Liver (tissue), 10 donors: ENCODE measurements at places on chromosomes 11 and 22. TPM values are rescaled to one million over a fixed set of nuclear protein-coding genes. Genes with fewer than 3 reads are reported as not detected.

SELENOH gene
- 129 TPM for polyA plus RNA-seq

DNA sequence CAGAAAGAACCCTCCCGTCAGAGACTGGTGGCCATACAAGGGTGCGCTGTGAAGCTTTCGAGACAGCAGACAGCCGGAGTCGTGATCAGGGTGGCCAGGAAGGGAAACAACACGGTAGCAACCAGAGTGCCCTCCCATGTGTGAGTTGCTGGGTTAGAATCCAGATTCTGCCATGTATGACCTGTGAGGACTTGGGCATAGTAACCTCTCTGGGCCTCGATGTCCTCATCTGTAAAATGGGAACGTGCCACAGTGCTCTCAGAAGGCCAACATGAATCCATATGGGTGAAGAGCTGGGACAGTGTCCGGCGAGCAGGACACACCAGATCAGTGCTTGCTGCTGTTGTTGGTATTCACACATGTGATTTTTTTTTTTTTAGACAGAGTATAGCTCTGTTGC is 7.6 kb upstream of the FGF3 start:
- no peak for DNase-seq

DNA sequence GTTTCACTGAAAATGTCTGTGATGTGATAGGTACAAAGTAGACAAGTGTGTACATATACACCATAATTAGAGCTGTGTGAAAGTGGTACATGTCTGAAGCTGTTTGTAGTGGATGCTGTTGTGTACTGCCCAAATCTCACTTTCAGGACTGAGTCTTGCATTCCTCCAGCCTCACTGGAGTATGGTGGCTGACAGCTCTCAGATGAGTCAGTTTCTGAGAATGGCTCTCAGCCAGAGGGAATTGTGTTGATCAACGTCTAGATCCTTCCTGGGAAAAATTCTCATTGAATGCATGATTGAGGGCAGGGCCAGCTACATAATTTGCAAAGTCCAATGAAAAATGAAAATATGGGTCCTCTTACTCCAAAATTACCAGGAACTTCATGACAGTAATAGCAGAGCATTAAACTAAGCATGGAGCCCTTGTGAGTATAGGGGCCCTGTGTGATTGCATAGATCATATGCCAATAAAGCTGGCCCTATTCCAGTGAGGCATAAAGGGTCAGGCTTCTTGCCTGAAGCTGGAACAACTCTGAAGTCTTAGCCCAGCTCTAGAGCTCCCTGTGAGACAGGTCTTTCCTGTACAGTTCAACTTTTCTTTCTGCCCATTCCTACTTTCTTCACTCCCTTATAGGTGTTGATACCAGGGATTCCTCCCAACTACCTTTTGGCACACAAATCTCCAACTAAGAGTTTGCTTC is 10.8 kb upstream of the CYP2R1 start:
- DNase-seq = no peak

UBQLNL gene
- 0.03 TPM for polyA plus RNA-seq

NAV2 gene
- polyA plus RNA-seq = 10.1 TPM

DNA sequence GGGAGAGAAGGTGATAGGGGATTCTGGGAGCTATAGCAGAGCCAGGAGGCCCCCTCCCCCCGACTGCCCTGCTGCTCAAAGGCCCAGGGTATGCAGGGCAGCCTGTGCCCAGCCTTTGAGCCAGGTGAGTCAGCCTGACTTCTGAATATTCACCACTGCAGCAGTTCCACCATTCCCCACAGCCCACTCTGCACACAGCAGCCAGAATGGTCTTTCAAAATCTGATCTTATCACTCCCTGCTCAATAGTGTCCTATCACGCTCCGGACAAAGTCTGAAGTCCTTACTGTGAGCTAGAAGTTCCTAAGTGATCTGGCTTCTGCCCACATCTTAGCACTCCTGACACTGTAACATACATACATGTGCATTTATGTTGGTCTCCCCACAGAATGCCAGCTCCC is 111.7 kb downstream of the BUD13 start:
- DNase-seq = no peak

DNA sequence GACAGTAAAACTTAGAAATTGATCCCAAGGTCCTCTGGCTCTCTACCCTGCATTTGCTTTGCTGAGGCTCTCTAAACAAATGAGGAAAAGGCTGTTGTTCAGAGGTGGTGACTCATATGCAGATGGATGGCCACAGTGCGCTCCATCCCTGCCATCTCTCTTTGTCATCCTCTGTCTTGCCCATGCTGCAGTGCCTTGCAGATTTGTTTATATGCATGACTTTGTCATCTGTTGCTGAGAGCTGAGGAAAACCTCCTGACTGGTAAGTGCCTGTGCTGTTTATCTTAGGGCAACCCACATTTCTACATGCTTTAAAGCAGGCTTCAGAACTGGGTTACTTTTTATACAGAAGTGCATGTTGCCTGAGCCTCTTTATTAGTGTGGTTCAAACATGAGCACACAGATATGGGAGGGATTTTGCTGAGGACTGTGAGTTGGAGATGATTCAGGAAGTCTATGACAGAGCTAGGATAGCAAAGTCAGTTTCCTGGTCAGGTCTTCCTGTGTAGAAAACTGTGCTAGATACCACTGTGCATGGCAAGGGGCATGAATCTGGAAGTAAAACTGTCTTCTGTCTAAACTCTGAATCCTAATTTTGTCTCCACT is 57.4 kb downstream of the JAM3 start:
- DNase-seq = no peak

BBS1 gene
- polyA plus RNA-seq = 4.2 TPM

GRCh38 chr11:61949169-61950034 is 749 bp upstream of the BEST1 start:
- DNase-seq = no peak

- DNase-seq = no peak
Observed at GRCh38 chr11:35735411-35735810, 72.8 kb downstream of the TRIM44 start.

HMBS gene
- polyA plus RNA-seq = 32.2 TPM

DNA sequence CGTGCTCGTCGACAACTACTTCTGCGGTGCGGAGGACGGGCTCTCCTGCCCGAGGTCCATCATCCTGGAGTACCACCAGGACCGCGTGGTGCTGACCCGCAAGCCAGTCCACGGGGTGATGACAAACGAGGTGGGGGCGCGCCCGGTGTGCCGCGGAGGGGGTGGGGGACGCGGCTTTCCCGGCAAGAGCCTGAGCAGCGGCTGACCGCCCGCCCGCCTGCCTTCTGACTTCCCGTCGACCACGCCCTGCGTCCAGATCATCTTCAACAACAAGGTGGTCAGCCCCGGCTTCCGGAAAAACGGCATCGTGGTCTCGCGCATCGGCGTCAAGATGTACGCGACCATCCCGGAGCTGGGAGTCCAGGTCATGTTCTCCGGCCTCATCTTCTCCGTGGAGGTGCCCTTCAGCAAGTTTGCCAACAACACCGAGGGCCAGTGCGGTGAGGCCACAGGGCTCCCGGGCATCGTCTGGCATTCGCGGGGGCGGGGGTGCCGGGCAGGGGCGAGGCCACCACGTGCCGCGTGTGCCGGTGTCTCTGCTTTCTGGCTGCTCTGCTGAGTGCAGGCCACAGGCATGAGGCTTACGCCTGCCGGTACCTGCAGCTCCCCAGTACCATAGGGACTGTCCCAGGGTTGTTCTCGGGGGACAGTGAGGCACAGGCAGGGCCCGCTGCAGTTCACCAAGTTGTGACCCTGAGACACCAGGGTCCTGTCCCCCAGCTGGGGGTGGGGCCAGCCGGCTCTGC is 28.5 kb upstream of the MUC5B start:
- no peak for DNase-seq

DNA sequence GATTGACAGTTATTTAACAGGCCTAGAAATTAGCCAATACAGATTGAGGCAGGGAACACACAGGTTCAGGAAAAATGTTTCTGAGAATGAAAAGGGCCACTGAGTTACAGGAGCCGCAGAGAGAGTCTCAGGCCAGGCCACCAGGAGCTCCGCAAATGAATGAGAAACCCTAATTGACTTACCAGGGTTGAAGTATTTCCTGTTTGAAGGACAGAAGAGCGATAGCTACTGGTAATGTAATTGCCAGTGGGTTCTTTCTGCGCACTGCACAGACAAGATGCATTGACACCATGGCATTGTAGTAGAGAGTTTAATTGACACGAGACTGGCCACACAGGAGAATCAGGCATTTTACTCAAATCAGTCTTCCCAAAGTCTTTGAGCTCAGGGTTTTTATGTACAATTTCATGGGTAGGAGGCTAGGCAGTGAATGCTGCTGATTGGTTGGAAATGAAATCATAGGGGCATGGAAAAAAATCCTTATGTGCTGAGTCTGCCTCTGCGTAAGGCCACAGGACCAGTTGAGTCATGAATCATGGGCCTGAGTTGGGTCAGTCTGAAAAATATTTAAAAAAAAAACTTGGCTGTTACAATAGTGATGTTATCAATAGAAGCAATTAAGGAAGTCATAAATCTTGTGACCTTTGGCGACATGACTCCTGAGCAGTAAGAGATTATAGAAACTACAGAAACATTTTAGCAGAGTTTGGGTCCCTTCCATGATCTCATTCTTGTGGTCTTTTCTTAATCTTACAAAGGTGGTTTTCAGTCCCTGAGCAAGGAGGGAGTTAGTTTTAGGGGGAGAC is 203.8 kb downstream of the CASP12 start:
- DNase-seq = no peak

GRCh38 chr22:44802071-44802700 is 49.8 kb downstream of the ARHGAP8 start:
- DNase-seq = no peak

DNA sequence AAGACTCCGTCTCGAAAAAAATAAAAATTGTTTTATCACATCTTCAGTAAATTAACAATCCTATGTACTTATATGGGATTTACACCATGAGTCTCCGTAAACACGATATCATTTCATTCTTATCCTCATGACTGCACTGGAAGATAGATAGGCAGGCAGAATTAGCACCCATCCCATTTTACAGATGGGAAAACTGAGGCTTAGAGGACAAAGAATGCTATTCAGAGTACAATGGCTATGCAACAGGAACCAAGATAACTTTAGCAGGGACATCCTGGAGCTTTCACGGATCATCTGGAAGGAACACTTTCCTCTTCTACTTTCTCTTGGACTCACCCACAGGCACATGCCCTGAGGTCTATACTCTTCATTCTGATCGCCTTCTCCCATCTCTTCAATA is 14.6 kb upstream of the SGSM1 start:
- DNase-seq = no peak

HPX gene
- polyA plus RNA-seq = 6,171 TPM

- no peak for DNase-seq
Observed at GRCh38 chr11:11534981-11535380, 86.8 kb downstream of the GALNT18 start.

BEST1 gene
- polyA plus RNA-seq = 0.22 TPM

TOM1 gene
- 51.3 TPM for polyA plus RNA-seq

DNA sequence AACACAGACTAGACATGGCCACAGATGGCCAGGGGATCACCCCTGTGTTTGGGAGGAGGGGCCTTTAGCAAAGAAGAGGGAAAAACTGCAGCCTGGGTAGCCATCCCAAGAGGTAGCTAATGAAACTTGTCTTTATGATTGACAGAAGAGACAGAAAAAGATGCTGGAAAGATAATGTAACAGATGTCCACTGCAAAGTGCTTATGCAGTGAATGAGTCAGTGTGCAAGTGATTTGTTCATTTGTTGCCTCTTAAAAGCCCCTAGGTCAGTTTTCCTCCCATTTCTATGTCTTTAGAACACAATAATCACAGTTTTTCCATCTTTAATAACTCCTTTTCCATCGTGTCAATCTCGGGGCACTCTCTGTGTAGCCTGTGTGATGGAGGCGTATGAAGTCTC is 57.2 kb downstream of the INSC start:
- no peak for DNase-seq

DNA sequence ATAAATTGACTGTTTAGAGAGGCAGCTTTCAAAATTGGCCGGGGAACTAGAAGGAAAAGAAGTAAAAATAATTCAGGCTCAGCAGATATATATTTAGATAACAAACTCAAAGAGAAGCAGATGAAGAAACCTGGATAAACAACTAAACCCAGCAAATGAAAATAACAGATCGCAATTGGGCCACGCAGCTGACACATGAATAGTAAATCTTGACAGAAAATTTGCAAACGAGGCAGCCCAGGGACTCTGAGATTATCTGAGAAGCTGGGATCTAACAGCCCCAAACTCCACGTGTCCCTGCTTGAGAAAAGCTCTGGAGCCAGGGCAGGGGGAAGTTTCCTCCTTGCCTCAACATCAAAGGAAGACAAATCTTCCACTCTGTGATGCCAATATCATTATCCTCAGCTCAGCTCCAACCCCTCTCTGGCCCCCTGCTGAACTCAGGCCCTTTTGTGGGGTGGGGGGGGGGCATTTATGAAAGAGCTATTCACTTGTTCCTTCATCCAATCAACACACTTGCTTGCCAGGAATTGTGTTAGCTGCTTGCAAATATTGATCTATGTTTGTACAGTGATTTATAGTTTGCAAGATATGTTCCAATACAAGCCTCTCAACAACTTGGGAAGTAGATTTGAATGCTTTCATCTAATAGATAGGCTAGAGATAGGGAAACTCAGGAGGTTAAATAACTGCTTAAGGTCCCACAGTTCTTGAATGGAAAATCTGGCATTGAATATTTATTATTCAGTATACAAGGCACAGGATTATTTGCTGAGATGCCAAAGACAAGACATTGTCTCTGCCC is 72.5 kb upstream of the C11orf87 start:
- DNase-seq = no peak

OR9G1 gene
- polyA plus RNA-seq = not detected

- DNase-seq = no peak
Observed at GRCh38 chr11:110509472-110509871, 79.7 kb downstream of the FDX1 start.

DNA sequence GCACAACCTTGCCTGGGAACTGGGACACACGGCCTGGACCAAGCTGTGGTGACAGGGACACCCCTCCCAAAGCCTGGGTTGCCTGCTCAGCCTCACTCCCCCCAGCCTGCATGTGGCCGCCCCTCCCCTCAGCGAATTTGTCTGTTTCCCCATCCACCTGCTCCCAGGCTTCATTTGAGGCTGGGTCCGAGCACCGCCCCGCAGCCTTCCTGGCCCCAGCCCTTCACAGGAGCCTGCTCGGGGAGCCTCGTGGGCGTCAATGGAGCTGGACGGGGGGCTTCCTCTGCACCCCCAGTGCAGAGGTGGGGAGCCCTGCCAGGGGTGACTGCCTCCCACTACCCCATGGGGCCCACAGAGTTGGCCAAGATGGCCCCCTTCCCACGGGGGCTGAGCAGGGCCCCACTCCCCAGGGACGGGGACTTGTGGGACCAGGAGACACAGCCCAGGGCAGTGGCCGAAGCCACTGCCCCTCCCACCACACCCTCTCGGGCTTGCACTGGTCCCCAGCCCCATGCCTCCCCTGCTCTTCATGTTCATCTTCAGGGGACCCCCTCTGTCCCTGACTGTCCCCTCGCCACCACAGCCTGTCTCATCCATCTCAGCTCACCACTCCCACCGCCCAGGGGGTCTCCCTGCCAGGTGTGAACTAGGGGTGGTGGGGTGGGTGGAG is 91.7 kb downstream of the WNT7B start:
- no peak for DNase-seq
